ENCODE measurements at places on chromosomes 13 and 19. TPM values are rescaled to one million over a fixed set of nuclear protein-coding genes. Genes with fewer than 3 reads are reported as not detected.

The SLC15A1 gene
- not detected for polyA plus RNA-seq

The ELAVL3 gene
- not detected for polyA plus RNA-seq

The UBE2M gene
- polyA plus RNA-seq = 10.8 TPM

The ZNF296 gene
- 25.6 TPM for polyA plus RNA-seq

The TTYH1 gene
- polyA plus RNA-seq = not detected

The LIM2 gene
- 37.9 TPM for polyA plus RNA-seq

The NUMBL gene
- not detected for polyA plus RNA-seq

The C19orf38 gene
- 1.2 TPM for polyA plus RNA-seq

The DLEU7 gene
- not detected for polyA plus RNA-seq

The NFIC gene
- 13.3 TPM for polyA plus RNA-seq

The ZNF44 gene
- polyA plus RNA-seq = 39.5 TPM

The MCF2L gene
- not detected for polyA plus RNA-seq

The ZNF66 gene
- polyA plus RNA-seq = 3.0 TPM

The LRRC8E gene
- polyA plus RNA-seq = not detected

The SOX1 gene
- not detected for polyA plus RNA-seq

Measured in immature natural killer cell (primary cell).